Activated CD8-positive, alpha-beta memory T cell treated with anti-CD3 and anti-CD28 coated beads, Interleukin-2, amount 10 ng/mL, durations not matched to agents 7 days and 5 days (primary cell): ENCODE measurements at places on chromosomes 1 and 21.

- H3K36me3 ChIP-seq: no peaks in the 10 kb centered on the region
- H3K4me3 ChIP-seq: no peak overlapping the region
- no peak overlapping the region for H3K27ac ChIP-seq
- no peak for DNase-seq
Observed at GRCh38 chr1:18278946-18279345, 171.3 kb downstream of the IGSF21 start.

GRCh38 chr21:16186742-16187141, 457.0 kb downstream of the USP25 start:
- no peak overlapping the region for H3K4me3 ChIP-seq
- H3K36me3 ChIP-seq: no peaks in the 10 kb centered on the region
- peaks cover 2% of the 10 kb centered on the region for H3K27me3 ChIP-seq
- no peaks in the 10 kb centered on the region for H3K4me1 ChIP-seq

DNA sequence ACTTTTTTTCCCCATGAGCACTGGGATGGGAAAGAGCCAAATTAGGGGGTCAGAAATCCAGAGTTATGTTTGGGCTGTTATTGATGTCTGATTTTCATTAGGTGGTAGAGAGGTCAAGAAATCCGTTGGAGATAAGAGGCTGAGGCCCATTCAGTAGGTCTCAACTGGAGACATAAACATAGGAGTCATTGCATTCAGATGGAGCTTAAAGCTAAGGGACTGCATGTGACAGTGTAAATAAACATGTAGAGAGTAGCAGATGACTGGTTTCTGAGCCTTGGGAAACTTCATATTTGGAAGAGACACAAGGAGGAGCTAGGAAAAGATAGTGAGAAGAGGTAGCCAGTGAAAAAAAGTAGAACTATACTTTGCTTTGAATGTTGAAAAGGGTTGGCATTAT, 11.7 kb downstream of the PTPRC start:
- H3K27ac ChIP-seq: peak overlapping the region; percentile 81
- H3K27me3 ChIP-seq: no peaks in the 10 kb centered on the region

DNA sequence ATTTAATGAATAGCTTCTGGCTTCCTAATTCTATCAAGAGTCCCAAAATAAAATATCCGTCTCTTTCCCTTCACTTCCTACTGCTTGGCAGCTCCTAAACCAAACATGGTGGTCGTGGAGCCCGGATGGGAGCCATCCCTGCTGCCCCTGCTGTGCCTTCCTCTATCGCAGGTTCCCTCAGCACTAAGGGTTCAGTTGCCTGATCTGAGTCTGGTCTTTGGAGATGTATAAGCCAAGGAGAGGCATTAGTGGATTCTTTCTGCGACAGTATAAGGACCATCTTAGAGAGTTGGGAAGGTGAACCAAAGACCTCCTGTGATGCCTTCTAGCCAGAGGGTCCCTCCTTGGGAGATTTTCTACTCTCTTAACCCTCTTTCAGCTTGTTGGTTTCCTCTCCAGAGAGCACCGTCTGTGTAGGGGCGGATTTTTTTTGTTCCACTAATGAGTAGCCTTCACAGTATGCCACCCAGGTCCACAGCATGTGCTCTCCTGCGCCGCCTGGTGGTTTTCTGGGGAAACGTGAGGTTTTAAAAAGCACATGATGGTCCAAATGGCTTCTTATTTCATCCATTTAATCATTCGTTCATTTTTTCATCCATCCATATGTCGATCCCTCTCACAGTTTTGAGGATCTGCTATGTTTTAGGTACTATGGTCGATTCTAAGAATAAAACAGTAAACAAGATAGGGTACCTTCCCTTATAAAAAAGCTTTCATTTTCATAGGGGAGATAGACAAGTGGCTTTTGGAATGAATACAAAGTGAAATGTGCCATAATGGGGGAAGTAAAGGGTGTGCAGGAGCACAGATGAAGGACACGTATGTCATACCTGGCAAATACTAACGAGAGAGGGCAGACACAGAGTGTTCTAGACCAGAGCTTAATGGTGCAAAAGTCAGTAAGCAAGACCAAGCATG, 71.0 kb downstream of the NFASC start:
- peak; percentile 72 for DNase-seq
- H3K36me3 ChIP-seq: no peaks in the 10 kb centered on the region
- H3K27ac ChIP-seq: no peak overlapping the region
- H3K27me3 ChIP-seq: peaks cover 17% of the 10 kb centered on the region

- H3K36me3 ChIP-seq: peaks cover 13% of the 10 kb centered on the region
- no peak overlapping the region for H3K4me3 ChIP-seq
- H3K4me1 ChIP-seq: peaks cover 70% of the 10 kb centered on the region
- H3K27me3 ChIP-seq: no peaks in the 10 kb centered on the region
- DNase-seq: no peak
Observed at GRCh38 chr21:44869781-44870747, 3.4 kb downstream of the PTTG1IP start.

DNA sequence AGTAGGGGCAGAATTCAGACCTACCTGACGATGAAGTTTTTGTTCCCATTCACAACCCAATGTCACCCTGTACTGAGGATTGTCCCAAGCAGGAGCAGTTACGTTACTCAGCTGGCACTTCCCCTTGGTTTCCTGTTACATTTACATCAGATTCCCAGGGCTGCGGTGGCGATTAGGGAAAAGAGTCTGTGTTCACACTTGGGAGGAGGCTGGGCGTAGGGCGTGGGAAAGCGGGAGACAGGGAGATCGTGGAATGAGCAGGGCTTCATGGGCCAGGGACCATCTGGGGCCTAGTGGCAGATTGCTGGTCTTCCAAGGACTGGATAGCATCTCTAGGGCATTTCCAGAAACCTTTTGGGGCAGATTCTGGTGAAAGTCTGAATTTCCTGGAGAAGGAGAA, 39.0 kb downstream of the TBX19 start:
- H3K4me3 ChIP-seq: no peak overlapping the region
- H3K4me1 ChIP-seq: peaks cover 36% of the 10 kb centered on the region
- peaks cover 13% of the 10 kb centered on the region for H3K36me3 ChIP-seq
- H3K27ac ChIP-seq: no peak overlapping the region

GRCh38 chr1:53089478-53090226, 27.6 kb downstream of the PODN start:
- H3K27me3 ChIP-seq: no peaks in the 10 kb centered on the region
- H3K4me3 ChIP-seq: no peak overlapping the region
- H3K36me3 ChIP-seq: no peaks in the 10 kb centered on the region
- no peak for DNase-seq
- no peaks in the 10 kb centered on the region for H3K4me1 ChIP-seq
- H3K27ac ChIP-seq: no peak overlapping the region

- H3K36me3 ChIP-seq: no peaks in the 10 kb centered on the region
- peaks cover 11% of the 10 kb centered on the region for H3K27me3 ChIP-seq
- no peak overlapping the region for H3K4me3 ChIP-seq
- no peak overlapping the region for H3K27ac ChIP-seq
Observed at GRCh38 chr1:223088713-223089240, 54.3 kb downstream of the TLR5 start.

- peaks cover 22% of the 10 kb centered on the region for H3K4me1 ChIP-seq
- no peak overlapping the region for H3K4me3 ChIP-seq
- H3K27me3 ChIP-seq: no peaks in the 10 kb centered on the region
- H3K36me3 ChIP-seq: peaks cover 11% of the 10 kb centered on the region
- no peak for DNase-seq
- H3K27ac ChIP-seq: peak overlapping the region; percentile 84
Observed at GRCh38 chr1:50724626-50725286, 235.3 kb downstream of the FAF1 start.

GRCh38 chr1:224183591-224184312, 712 bp downstream of the DEGS1 start:
- H3K27me3 ChIP-seq: no peaks in the 10 kb centered on the region
- H3K36me3 ChIP-seq: peaks cover 34% of the 10 kb centered on the region
- peak overlapping the region; percentile 90 for H3K27ac ChIP-seq
- H3K4me1 ChIP-seq: peaks cover 57% of the 10 kb centered on the region
- peak; percentile 70 for DNase-seq

DNA sequence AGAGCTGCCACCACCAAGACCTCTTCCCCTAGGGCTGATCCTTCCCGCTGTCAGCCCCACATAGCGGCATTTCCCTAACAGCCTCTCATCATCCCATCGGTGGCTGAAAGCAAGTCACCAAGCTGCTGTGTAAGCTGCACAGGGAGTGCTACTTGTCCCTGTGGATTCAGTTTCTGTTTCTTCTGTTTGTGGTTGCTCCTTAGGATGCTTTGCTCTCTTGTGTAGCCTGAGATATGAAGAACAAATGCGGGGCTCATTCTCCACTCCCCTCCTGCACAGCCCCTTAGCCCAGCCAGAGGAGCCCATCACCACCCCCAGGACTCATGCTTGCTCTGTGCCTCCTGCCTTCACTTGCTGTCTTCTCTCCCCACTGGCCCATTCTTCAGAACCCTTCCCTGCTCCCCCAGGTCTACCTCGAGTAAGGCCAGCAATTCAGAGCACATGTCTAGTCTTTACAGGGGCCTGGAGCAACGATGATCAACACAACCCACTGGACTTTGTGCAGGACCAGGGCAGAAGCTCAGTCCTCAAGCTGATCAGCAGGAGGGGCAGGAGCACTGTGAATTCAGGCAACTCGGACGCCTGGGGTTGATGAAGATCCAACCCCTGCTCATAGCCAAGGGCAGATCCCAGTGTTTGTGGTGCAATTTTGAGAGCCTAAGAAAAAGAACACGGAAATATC, 82.6 kb upstream of the GALNT2 start:
- DNase-seq: no peak
- no peaks in the 10 kb centered on the region for H3K4me1 ChIP-seq
- no peaks in the 10 kb centered on the region for H3K36me3 ChIP-seq
- H3K27me3 ChIP-seq: peaks cover 24% of the 10 kb centered on the region

- no peak for DNase-seq
- H3K4me3 ChIP-seq: no peak overlapping the region
- H3K36me3 ChIP-seq: no peaks in the 10 kb centered on the region
- no peaks in the 10 kb centered on the region for H3K4me1 ChIP-seq
Observed at GRCh38 chr1:227924168-227924832, 23.4 kb downstream of the WNT9A start.

- H3K4me3 ChIP-seq: no peak overlapping the region
- H3K36me3 ChIP-seq: no peaks in the 10 kb centered on the region
- no peak for DNase-seq
- H3K27me3 ChIP-seq: peaks cover 5% of the 10 kb centered on the region
Observed at GRCh38 chr1:151371370-151372057, 991 bp downstream of the SELENBP1 start.
